Activated CD8-positive, alpha-beta T cell treated with anti-CD3 and anti-CD28 coated beads for 36 hours (primary cell): ENCODE measurements at places on chromosomes 6 and 20. TPM values are rescaled to one million over a fixed set of nuclear protein-coding genes. Genes with fewer than 3 reads are reported as not detected.

DNA sequence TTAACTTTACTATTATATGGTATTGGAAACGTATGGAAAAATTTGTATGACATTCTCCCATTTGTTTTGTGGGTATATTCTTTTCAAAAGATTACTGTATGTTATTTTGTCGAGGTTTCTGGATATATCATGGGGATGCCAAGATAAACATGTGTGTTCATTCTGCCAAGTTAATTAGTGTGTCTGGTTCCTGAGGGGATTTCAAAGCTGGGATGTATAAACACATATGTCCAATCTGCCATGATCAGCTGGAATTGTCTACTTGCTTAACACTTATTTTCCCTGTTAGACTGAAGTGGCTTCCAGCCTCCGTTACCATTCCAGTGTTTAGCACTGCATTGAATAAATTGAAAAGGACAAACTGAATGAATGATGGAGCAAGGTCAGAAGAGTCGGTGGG, 86.2 kb downstream of the DNAH8 start:
- no peaks in the 10 kb centered on the region for H3K4me1 ChIP-seq
- DNase-seq: no peak
- no peak overlapping the region for H3K4me3 ChIP-seq
- no peak overlapping the region for H3K27ac ChIP-seq
- no peaks in the 10 kb centered on the region for H3K36me3 ChIP-seq

GRCh38 chr20:44785768-44786167, 24.6 kb downstream of the RIMS4 start:
- no peaks in the 10 kb centered on the region for H3K4me1 ChIP-seq
- peaks cover 13% of the 10 kb centered on the region for H3K27me3 ChIP-seq
- H3K36me3 ChIP-seq: no peaks in the 10 kb centered on the region
- H3K27ac ChIP-seq: no peak overlapping the region

DNA sequence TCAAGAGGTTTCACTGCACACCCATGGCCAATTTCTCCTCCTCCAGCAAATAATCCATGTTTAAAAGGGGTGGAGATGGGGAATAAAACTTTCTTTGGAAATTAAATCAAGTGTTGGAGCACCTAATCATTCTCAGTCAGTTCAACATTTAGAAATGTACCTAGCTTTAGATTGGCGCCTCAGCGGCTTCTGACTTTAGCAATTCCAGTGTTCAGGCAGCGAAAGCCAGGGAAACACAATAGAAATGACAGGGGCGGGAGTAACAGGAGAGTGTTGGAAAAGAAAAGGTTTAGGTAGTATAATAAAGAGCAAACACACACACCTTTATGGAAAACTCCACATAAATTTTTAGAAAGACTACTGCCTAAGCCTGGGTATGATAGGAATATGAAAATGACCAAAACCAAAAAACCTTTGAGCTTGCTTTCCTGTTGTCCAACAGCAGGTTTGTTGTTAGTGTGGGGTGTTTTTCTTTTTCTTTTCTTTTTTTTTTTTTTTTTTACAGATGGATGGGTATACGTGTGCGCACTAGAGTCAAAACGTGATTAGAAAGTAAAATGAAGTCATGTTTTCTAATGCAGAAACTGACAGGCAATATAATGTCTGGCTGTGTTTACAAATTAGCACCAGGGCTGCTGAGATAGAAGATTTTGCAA, 7.7 kb downstream of the TFAP2A start:
- H3K4me1 ChIP-seq: peaks cover 18% of the 10 kb centered on the region
- peaks cover 18% of the 10 kb centered on the region for H3K36me3 ChIP-seq
- no peak for DNase-seq
- no peak overlapping the region for H3K4me3 ChIP-seq

- peaks cover 5% of the 10 kb centered on the region for H3K4me1 ChIP-seq
- DNase-seq: no peak
- H3K27ac ChIP-seq: no peak overlapping the region
- H3K4me3 ChIP-seq: no peak overlapping the region
- H3K27me3 ChIP-seq: no peaks in the 10 kb centered on the region
Observed at GRCh38 chr6:111952274-111952673, 79.0 kb upstream of the FYN start.

GRCh38 chr6:132675749-132676148, 16.8 kb upstream of the TAAR1 start:
- no peak overlapping the region for H3K4me3 ChIP-seq
- H3K4me1 ChIP-seq: peaks cover 4% of the 10 kb centered on the region
- peaks cover 9% of the 10 kb centered on the region for H3K27me3 ChIP-seq
- no peak overlapping the region for H3K27ac ChIP-seq
- no peak for DNase-seq
- no peaks in the 10 kb centered on the region for H3K36me3 ChIP-seq

DNA sequence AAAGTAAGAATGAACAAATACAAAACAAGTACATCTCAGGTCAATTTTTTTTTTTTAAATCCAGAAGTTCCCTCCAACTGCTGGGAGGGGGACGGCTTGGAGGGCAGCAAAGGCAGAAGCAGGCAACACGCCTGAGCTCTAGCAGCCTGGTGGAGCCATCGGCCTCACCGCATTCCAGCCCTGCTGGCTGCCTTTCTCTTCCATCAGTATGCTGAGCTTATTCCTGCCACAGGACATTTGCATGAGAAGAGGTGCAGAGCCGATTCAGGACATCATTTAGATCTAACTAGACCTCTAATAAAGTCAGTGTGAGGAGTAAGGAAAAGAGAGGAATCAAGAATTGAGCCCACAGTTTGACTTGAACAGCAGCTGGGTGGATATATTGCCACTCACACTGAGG, 318.8 kb downstream of the ZFAND3 start:
- H3K4me3 ChIP-seq: no peak overlapping the region
- peaks cover 7% of the 10 kb centered on the region for H3K36me3 ChIP-seq
- H3K27me3 ChIP-seq: no peaks in the 10 kb centered on the region

DNA sequence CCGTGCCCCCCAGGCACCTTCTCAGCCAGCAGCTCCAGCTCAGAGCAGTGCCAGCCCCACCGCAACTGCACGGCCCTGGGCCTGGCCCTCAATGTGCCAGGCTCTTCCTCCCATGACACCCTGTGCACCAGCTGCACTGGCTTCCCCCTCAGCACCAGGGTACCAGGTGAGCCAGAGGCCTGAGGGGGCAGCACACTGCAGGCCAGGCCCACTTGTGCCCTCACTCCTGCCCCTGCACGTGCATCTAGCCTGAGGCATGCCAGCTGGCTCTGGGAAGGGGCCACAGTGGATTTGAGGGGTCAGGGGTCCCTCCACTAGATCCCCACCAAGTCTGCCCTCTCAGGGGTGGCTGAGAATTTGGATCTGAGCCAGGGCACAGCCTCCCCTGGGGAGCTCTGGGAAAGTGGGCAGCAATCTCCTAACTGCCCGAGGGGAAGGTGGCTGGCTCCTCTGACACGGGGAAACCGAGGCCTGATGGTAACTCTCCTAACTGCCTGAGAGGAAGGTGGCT, 960 bp downstream of the TNFRSF6B start:
- no peak overlapping the region for H3K27ac ChIP-seq
- no peaks in the 10 kb centered on the region for H3K27me3 ChIP-seq
- H3K4me3 ChIP-seq: no peak overlapping the region
- DNase-seq: no peak
- peaks cover 16% of the 10 kb centered on the region for H3K36me3 ChIP-seq

GRCh38 chr6:109260126-109260525, 122.1 kb downstream of the CD164 start:
- no peaks in the 10 kb centered on the region for H3K4me1 ChIP-seq
- H3K27ac ChIP-seq: no peak overlapping the region
- no peak overlapping the region for H3K4me3 ChIP-seq
- H3K27me3 ChIP-seq: no peaks in the 10 kb centered on the region

EPPIN gene
- total RNA-seq: not detected

MYLK2 gene
- 0.27 TPM for total RNA-seq

JPH2 gene
- 0.47 TPM for total RNA-seq

HAO1 gene
- total RNA-seq: not detected

SLC17A2 gene
- not detected for total RNA-seq

FAM8A1 gene
- total RNA-seq: 3.2 TPM
